Cortex of kidney (tissue), 1 donor: ENCODE measurements at places on chromosomes 4 and X.

DNA sequence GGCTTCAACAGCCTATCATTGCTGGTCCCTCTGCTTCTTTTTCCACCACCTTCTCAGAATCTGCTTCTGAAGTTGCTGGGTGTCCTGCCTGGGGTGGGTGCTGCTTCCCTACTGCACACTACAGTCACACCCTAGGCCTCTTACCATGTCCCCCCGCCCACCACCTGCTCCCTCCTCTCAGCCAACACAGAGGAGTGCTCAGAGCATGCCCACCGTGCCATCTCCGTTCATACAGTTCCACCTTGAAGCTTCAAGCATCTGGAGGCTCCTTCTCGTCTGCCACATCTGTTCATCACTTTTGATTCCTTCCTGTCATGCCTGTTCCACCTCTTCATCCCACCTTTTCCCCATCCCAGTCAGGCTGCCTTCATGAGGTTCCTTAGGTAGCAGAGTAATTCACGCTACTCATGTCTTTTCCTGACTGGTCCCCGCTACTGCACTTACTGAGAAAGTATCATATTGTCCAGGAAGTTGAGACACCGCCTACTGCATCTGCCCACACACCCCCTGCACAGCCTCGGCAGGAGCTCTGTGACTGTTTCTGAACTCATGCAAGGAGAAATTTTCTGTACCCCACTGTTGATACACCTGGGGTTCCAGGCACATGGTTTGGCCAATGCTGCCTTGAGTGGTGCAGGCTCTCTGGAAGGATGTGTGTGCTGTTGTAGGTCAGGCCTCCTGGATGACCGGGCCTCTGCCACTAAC is 39.5 kb downstream of the HADH start:
- no peak for DNase-seq

- no peak for DNase-seq
Measured at GRCh38 chr4:182805321-182805720, 111.9 kb downstream of the DCTD start.

DNA sequence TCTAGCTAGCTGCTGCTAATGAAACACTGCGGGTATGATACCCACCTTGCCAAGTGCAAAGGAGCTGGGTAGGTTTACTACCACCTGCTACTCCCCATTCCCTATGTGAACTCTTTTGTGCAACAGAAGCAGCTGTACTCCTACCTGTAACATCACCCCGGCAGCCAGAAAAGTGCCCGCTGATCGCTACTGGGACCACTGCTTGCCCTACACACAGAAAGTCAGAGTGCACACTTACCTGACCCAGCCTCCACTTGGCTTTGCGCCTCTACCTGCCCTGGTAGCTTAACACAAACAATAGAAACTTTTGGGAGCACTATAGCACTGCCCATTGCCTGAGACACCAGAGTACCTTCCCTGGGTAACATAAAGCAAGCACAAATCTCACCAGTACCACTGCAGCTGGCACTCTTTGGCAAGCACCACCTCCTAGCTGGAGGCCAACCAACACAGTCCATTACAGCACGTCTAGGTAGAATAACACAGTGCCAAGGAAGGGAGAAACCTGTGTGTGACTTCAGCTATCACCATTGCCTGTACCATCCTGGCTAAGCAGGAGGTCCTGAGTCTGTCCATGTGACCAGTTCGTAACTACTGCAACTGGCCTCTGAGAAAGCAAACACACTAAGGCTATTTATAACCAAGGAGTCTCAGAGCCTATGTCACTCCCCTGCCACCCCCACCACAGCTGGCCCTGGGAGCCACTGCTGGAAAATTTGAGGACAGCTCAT is 80.1 kb downstream of the CENPC start:
- no peak for DNase-seq

GRCh38 chr4:154507156-154507555 is 15.6 kb upstream of the DCHS2 start:
- no peak for DNase-seq

DNA sequence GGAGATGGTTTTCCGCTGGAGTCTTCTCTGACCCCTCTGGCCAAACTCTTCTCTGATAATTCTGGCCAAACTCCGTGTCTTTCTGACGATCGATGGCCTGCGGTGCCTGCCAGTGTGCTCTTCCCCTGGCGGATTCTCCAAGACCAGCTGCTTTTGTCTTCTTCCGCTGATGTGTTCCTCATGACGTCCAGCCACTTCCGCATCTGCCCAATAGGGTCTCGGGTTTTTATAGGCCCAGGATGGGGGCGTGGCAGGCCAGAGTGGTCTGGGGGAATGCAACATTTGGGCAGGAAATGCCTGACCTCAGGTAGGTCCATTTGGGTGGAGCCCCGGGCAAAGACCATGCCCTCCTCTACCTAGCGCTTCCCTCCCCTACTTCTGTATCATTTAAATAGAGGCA is 1542.1 kb downstream of the STIM2 start:
- no peak for DNase-seq

GRCh38 chrX:25869761-25870160 is 268.4 kb upstream of the MAGEB18 start:
- DNase-seq: no peak

GRCh38 chr4:69594382-69594781 is 45.1 kb downstream of the UGT2A2 start:
- DNase-seq: no peak

GRCh38 chrX:79336869-79337815 is 30.0 kb downstream of the ITM2A start:
- DNase-seq: no peak

DNA sequence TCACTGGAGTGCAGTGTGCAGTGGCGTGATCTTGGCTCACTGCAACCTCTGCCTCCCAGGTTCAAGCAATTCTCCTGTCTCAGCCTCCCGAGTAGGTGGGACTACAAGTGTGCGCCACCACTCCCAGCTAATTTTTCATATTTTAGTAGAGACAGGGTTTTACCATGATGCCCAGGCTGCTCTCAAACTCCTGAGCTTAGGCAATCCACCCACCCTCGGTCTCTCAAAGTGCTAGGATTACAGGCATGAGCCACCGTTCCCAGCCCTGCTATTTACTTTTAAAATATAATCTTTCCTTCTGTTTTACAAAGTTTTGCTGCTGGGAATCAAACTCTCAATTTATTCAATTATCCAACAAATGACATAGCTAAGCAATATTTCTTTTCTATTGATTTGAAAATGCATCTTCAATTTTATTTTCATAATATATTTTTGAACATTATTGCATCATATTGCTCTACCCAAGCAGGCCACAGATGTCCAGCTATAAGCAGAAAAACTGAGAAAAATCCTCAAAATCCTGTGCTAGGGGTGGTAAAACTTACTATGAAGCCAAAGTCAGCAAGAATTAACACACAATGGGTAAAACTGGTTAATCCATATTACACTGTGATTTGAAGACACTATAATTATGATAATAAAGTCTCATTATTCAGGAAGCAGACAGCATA is 5.2 kb downstream of the TIFA start:
- no peak for DNase-seq

GRCh38 chr4:113636438-113636818 is 125.1 kb downstream of the CAMK2D start:
- no peak for DNase-seq

- DNase-seq: no peak
Measured at GRCh38 chrX:71634366-71634765, 16.1 kb upstream of the CXCR3 start.

DNA sequence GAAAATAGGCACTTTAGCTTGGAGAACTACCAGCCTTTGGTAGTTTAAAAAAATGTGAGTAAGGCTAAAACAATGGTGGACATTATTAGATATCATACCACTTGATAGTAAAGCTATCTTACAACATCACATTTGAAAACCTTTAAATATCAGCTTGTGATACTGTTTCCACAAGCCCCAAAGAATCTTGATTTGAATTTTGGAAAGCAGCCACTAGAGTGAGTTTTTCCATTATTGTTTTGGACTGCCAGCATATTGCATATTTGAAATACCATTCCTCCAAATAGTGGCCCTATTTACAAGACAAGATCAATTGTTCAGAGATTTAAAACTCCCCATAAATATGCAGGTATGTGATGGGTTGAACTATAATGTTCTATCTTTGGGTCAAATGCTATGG is 303.0 kb upstream of the PRPS2 start:
- no peak for DNase-seq

GRCh38 chr4:78024085-78024484 is 33.0 kb upstream of the FRAS1 start:
- no peak for DNase-seq

- DNase-seq: no peak
Measured at GRCh38 chr4:170698334-170698733, 608.6 kb upstream of the AADAT start.

- no peak for DNase-seq
Measured at GRCh38 chr4:119138046-119138445, 2.4 kb downstream of the MYOZ2 start.

DNA sequence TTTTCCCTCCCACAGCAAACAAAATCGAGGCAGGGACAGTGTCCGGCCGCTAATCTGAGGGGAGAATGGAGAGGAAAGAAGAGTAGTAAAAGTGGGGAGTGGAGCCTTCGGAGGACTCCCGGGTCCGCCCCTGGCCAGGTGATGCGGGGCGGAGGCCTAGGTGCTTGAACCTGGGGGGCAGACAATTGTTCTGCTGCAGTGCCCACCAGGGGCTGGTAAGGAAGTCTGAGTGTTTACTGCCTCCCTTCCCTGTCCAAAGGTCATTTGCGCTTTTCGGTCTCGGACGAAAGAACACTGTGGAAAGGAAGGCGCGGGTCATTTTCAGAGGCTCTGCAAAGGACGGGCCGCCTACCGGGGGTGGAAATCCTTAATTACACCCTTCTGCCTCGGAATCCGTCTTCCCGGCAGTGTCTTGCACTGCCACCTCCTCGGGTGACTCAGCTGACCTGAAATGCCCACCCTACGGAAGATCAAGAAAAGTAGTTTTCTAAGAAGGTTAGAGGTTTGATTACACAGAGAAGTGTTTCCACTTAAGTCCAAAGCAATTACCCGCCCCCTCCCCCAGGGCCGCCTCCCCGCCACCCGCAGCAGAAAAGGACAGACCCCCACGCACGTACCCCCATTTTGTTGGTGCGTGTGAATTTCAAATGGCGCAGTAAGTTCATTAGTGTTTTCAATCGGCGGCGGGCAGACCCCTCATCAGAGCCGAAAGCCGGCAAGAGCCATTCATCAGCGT is 99.9 kb upstream of the TENM3 start:
- DNase-seq: no peak

- no peak for DNase-seq
Measured at GRCh38 chr4:15010038-15010585, 7.8 kb downstream of the CPEB2 start.

- no peak for DNase-seq
Measured at GRCh38 chrX:103635436-103635835, 6.7 kb downstream of the TCEAL1 start.

GRCh38 chr4:105620640-105621323 is 68.4 kb downstream of the ARHGEF38 start:
- no peak for DNase-seq

DNA sequence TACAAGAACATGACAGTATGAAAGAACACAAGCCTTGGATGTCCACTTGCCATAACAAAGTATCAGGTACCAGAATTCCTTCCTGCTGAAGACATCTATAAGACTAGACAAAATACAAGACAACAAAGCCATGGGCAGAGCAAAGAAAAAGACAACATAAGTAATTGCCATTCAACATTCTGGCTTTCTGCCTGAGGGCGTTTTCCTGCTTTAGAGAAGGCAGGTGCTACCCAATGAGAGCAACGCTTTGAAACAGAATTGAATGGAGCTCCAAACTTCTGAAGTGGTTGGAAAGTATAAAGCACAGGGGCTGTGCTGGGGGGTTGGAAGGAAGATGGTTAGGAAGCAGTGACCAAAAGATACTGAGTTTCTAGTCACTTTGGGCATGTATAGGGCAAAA is 30.1 kb downstream of the PDE5A start:
- DNase-seq: no peak

GRCh38 chr4:74534936-74535335 is 90.0 kb downstream of the AREG start:
- no peak for DNase-seq

DNA sequence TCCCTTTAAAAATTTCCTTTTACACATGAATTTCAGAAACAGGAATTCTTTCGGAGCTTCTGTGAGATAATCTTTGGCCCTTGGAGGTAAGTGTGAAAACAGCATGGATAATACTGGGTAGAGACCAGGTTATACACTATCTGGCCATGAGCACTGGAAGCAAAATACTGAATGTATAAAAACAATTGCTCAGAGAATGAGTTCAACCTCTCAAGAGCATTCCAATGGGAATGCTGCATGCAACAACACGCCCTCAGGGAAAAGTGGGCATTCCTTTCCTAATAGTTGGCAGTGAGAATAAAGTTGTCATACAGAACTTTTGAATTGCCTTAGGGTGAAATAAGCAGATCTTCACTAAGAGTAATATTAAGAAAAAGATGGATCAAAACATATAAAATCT is 574.8 kb upstream of the DIPK2B start:
- DNase-seq: no peak

- DNase-seq: no peak
Measured at GRCh38 chr4:53558065-53558801, 33.1 kb downstream of the LNX1 start.

- no peak for DNase-seq
Measured at GRCh38 chr4:82380831-82381230, 7.0 kb upstream of the HNRNPD start.

- no peak for DNase-seq
Measured at GRCh38 chr4:53012738-53013137, 150.6 kb downstream of the RASL11B start.

GRCh38 chrX:105837232-105837631 is 14.9 kb downstream of the NRK start:
- DNase-seq: no peak

- no peak for DNase-seq
Measured at GRCh38 chr4:108965472-108966076, 202.7 kb upstream of the ETNPPL start.

- no peak for DNase-seq
Measured at GRCh38 chr4:5979981-5980380, 38.2 kb downstream of the C4orf50 start.

GRCh38 chrX:102859550-102859871 is 77.6 kb upstream of the RAB40AL start:
- no peak for DNase-seq

- DNase-seq: no peak
Measured at GRCh38 chr4:182240161-182241130, 2.8 kb upstream of the TENM3 start.

DNA sequence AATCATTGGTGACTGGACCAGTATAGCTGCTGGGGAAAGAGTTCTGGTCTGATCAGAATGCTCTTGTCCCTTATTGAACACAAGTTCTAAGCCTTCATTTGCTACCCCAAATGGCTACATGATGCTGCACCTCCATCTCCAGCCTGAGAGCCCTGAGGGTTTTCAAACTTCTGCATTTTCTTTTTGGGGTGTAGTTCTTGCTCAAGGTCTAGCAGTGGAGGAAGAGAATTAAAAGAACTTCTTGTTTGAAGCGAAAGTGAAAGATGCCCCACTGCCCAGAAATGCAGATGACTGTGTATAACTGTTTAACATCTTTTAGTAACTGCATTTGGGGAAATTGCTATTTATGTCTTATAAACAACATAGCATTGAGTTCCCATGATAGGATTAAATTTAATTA is 38.5 kb downstream of the LAMTOR3 start:
- no peak for DNase-seq

DNA sequence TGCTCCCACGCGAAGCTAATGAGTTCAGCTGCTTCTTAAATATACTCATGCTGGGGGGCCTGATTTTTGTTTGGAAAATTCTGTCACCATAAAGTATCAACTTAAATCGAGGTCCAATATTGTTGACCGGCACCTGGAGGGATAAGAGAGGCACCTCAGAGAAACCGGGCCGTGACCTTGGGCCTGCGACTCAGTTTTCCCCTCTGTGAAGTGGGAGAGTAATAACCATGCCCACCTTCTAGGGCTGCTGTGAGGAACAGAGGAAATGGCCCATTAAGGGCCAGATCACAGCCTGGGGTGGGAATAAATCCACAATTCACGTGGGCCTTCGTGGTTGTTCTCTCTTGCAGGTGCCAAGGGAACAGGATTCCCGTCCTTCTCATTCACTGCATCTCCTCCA is 39.4 kb downstream of the ZBTB49 start:
- DNase-seq: no peak
